T-cell (primary cell): ENCODE measurements at places on chromosomes 12 and 14. TPM values are rescaled to one million over a fixed set of nuclear protein-coding genes. Genes with fewer than 3 reads are reported as not detected.
A peak's percentile ranks its signal among the peaks of the same experiment; 100 is the strongest.

C12orf60 gene
- total RNA-seq = 0.50 TPM

ZC3H14 gene
- total RNA-seq = 39.4 TPM

PAPLN gene
- 1.0 TPM for total RNA-seq

RFLNA gene
- not detected for total RNA-seq

DNA sequence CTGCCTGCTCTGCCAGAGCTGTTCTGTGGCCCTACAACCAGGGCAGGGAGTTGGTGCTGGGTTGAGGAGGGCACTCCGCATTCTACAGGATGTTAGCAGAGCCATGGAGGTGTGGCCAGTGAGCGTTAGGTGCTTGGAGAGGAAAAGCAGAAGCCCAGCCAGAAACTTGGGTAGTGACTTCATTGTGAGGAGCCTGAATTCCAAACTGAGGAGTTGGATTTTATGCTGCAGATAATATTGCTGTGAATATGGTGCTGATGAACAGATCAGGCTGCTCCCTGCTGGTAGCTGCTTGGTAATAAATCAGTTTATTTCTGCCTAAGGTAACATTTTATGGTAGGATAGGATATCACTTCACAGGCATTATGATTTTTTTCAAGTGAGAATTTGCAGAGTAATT, 7.1 kb upstream of the CCDC175 start:
- H3K4me1 ChIP-seq = no peaks in the 10 kb centered on the region
- no peaks in the 10 kb centered on the region for H3K27me3 ChIP-seq
- H3K36me3 ChIP-seq = no peaks in the 10 kb centered on the region
- DNase-seq = no peak
- H3K27ac ChIP-seq = no peak overlapping the region

- H3K27me3 ChIP-seq = no peaks in the 10 kb centered on the region
- no peak for DNase-seq
- no peak overlapping the region for H3K27ac ChIP-seq
- no peaks in the 10 kb centered on the region for H3K36me3 ChIP-seq
- H3K4me1 ChIP-seq = peaks cover 12% of the 10 kb centered on the region
These were observed 313.9 kb downstream of the BCL11B start for GRCh38 chr14:98958048-98958631.

- no peak for DNase-seq
- H3K27me3 ChIP-seq = no peaks in the 10 kb centered on the region
- no peak overlapping the region for H3K27ac ChIP-seq
- no peaks in the 10 kb centered on the region for H3K36me3 ChIP-seq
These were observed 352.2 kb downstream of the FSCB start for GRCh38 chr14:44154874-44155273.

DNA sequence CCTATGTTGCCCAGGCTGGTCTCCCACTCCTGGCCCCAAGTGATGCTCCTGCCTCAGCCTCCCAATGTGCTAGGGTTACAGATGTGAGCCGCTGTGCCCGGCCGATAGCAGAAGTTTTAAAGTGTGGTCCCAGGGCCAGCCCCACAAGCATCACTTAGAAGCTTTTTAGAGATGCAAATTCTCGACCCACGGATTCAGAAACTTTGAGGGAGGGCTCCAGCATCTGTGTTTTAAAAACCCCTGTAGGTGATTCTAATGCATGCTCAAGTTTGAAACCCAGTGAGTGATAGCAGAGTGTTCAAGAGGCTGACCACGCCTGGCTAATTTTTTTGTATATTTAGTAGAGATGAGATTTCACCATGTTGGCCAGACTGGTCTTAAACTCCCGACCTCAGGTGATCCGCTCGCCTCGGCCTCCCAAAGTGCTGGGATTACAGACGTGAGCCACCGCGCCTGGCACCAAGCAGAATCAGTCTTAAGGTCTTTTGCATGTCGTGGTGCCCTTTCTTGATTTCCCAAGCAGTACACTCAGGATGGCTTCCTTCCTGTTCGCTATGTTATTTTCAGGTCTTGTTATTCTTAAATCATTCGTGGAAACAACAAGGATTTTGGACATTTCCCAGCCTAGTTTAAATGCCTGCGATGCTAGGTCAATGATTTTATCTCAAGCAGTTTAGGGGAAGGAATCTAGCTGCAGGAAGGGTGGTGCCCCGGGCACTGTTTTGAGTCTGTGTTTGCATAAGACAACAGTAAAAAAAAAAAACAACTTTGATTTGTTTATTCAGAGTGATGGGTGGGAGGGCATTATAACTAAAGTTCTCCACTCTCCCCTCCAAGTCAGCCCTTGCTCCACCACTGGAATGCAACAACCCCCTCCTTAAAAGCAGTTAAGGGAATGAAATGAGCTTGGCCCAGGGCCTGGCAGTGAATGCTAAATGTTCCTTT, 9.2 kb upstream of the RILPL2 start:
- H3K27me3 ChIP-seq = no peaks in the 10 kb centered on the region
- H3K36me3 ChIP-seq = no peaks in the 10 kb centered on the region
- H3K4me1 ChIP-seq = peaks cover 4% of the 10 kb centered on the region
- no peak for DNase-seq
- no peak overlapping the region for H3K4me3 ChIP-seq

- DNase-seq = no peak
- H3K27ac ChIP-seq = no peak overlapping the region
- no peaks in the 10 kb centered on the region for H3K4me1 ChIP-seq
These were observed 212.8 kb downstream of the EGLN3 start for GRCh38 chr14:33738029-33738428.

GRCh38 chr14:22397221-22397737, 191.7 kb downstream of the DAD1 start:
- no peak for DNase-seq
- no peaks in the 10 kb centered on the region for H3K27me3 ChIP-seq
- H3K36me3 ChIP-seq = no peaks in the 10 kb centered on the region
- H3K4me1 ChIP-seq = no peaks in the 10 kb centered on the region
- no peak overlapping the region for H3K4me3 ChIP-seq

GRCh38 chr14:73749706-73750530, 35.7 kb upstream of the PNMA1 start:
- no peak overlapping the region for H3K4me3 ChIP-seq
- peaks cover 3% of the 10 kb centered on the region for H3K36me3 ChIP-seq
- DNase-seq = no peak
- no peaks in the 10 kb centered on the region for H3K27me3 ChIP-seq

- no peaks in the 10 kb centered on the region for H3K27me3 ChIP-seq
- no peak for DNase-seq
- no peak overlapping the region for H3K27ac ChIP-seq
- H3K4me1 ChIP-seq = no peaks in the 10 kb centered on the region
These were observed 21.1 kb downstream of the BDKRB2 start for GRCh38 chr14:96225745-96226151.

- H3K4me1 ChIP-seq = no peaks in the 10 kb centered on the region
- no peak overlapping the region for H3K4me3 ChIP-seq
- H3K27ac ChIP-seq = no peak overlapping the region
- no peak for DNase-seq
- H3K36me3 ChIP-seq = no peaks in the 10 kb centered on the region
These were observed 96.9 kb downstream of the NTN4 start for GRCh38 chr12:95693689-95694088.

- H3K4me1 ChIP-seq = no peaks in the 10 kb centered on the region
- no peaks in the 10 kb centered on the region for H3K27me3 ChIP-seq
- DNase-seq = no peak
- H3K27ac ChIP-seq = no peak overlapping the region
These were observed 91.8 kb upstream of the PWP1 start for GRCh38 chr12:107593713-107594381.

- H3K27me3 ChIP-seq = no peaks in the 10 kb centered on the region
- H3K4me3 ChIP-seq = no peak overlapping the region
- no peak for DNase-seq
- no peaks in the 10 kb centered on the region for H3K4me1 ChIP-seq
- no peak overlapping the region for H3K27ac ChIP-seq
These were observed 14.8 kb downstream of the CDKL1 start for GRCh38 chr14:50381823-50382287.

- peak overlapping the region; percentile 87 for H3K27ac ChIP-seq
- DNase-seq = no peak
- peaks cover 4% of the 10 kb centered on the region for H3K36me3 ChIP-seq
- peaks cover 100% of the 10 kb centered on the region for H3K4me1 ChIP-seq
- no peak overlapping the region for H3K4me3 ChIP-seq
These were observed 43.2 kb downstream of the CCDC88C start for GRCh38 chr14:91374287-91374878.
